Activated naive CD8-positive, alpha-beta T cell treated with anti-CD3 and anti-CD28 coated beads, Interleukin-2, amount 50 U/mL, for 16 hours (primary cell): ENCODE measurements at places on chromosomes 2 and 18.

DNA sequence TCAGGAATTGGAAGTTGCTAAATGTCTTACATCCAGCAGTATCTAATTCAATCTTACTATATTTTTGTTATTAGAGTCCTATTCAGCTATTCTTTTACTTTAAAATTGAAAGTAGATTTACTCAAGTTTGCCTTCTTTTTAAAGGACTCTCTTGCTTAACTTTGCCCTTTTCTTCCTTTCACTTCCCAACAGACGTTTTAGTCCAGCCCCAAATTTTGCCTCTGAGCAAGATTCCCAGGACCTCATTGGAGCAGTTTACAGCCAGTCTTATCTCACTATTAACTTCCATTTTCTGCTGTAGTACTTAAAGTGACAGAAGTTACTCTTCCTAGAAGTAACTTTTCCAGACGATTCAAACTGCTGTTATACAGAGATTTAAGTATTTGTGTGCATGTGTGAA is 1.7 kb upstream of the PRKD3 start:
- no peak for DNase-seq

GRCh38 chr2:2321200-2321540 is 9.9 kb downstream of the MYT1L start:
- DNase-seq, result no peak

DNA sequence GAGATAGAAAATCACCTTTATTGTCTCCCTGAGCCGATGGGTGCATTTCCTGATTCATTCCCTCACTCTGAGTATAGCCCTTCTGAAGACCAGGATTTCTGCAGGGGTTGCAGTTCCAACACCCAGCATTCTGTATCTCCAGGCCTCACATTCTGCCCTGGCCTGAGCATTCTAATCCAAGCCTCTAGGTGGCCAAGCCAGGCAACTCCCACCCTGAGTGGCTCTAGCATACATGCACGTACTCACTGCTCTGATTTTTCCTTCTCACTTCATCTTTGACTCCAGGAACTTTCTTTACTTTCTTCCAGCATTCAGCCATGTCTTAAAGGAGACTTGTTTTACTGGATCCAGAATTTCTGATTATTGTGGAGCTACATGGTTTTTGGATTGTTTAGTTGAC is 100.7 kb upstream of the STK39 start:
- DNase-seq, result no peak

- no peak for DNase-seq
Observed at GRCh38 chr18:58492891-58493469, 135.9 kb downstream of the ALPK2 start.

DNA sequence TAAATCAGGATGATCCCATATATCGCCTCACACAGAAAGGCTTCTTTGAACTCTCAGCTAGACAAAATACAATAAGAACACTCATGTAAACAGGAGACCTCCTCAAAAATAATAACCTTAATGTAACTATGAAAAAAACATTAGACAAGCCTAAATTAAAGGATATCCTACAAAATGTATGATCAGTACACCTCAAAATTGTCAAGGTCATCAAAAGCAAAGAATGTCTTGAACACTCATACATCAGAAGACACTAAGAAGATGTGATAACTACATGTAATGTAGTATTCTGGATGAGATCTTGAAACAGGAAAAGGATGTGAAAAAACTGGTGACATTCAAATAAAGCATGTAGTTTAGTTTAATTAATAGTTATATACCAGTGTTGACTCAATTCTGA is 616.8 kb upstream of the ZEB2 start:
- no peak for DNase-seq
